ENCODE measurements at places on chromosomes 2 and 18. TPM values are rescaled to one million over a fixed set of nuclear protein-coding genes. Genes with fewer than 3 reads are reported as not detected.

The GKN1 gene
- not detected for total RNA-seq

The ANO7 gene
- total RNA-seq = 2.2 TPM

The CDKL4 gene
- 0.86 TPM for total RNA-seq

The RUFY4 gene
- total RNA-seq = not detected

The SANBR gene
- 9.1 TPM for total RNA-seq

DNA sequence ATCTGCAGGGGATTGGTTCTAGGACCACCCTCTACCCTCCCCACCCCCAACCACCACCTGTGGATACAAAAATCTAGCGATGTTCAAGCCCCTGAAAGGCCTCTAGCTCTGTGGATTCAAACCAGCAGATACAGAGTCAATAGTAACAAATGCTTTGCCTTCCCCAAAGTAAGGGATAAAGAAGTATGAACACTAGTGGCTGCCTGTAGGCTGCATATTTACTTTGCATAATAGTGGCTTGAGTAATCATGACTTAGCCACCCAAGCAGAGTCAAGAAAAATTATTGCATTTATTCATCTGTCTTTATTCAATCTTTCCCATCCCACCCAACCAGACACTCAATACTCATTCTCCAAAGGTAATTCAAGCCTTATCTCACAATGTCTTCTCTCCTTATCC, 43.8 kb downstream of the SOCS6 start:
- no peak overlapping the region for H3K4me3 ChIP-seq
- no peak overlapping the region for H3K27ac ChIP-seq
- H3K4me1 ChIP-seq = peaks cover 43% of the 10 kb centered on the region
- no peaks in the 10 kb centered on the region for H3K27me3 ChIP-seq
- H3K36me3 ChIP-seq = no peaks in the 10 kb centered on the region
- no peak for DNase-seq

DNA sequence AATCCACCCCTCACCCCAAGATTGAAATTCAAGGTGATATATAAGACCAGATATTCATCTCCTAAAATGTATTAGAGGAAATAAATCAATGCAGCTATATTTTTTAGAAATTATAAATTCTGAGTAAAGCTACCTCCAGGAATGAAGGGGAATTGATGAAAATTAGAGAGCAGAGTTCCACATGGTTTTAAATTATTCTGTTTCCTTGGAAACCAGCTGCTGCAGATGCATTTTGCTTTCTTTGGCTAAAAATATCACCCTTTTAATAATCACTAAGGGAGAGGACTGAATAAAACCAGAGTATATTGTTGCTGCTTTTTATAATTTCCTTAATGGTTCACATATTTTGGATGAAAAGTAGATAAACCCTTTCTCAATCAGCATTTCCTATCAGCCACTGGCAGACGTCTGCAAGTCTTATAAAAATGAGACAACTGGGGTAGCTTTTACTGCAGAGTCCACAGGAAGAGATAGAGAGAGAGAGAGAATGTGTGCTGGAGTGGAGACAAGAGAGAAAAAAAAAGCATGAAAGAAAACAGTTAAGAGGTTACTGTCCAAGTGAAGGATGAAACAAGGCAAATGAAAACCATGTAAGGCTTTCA, 2.0 kb downstream of the CSRNP3 start:
- no peak overlapping the region for H3K27ac ChIP-seq
- H3K27me3 ChIP-seq = no peaks in the 10 kb centered on the region
- no peak overlapping the region for H3K4me3 ChIP-seq
- H3K36me3 ChIP-seq = no peaks in the 10 kb centered on the region

DNA sequence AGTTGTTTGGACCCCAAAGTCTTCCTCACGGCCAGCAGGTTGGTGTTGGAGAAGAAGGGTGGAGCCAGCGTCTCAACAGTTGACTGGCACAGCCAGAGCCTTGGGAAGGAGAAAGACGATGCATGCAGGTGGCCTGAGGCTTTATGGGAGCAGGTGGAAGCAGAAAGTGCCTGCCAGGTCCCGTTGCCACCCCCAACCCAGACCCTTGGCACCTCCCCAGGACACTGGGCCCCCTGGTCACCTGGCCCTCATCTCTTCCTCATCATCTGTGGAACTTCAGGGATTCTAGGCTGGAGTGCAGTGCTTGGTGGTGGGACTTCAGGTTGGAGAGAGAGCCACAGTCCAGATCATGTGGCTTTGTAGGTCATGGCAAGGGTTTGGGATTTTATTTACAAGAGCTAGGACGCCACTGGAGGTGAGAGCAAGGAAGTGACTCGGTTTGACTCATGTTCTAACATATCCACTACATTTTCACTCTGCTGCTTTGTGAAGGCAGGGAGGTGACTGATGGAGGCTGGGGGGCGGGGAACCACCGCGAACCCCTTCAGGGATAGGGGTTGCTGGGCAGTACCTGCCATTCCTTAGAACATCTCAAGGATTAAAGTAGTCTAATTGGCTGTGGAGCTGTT, 62.5 kb upstream of the B3GNT7 start:
- no peak overlapping the region for H3K27ac ChIP-seq
- H3K36me3 ChIP-seq = no peaks in the 10 kb centered on the region
- H3K4me3 ChIP-seq = no peak overlapping the region
- H3K4me1 ChIP-seq = no peaks in the 10 kb centered on the region
- DNase-seq = no peak

- no peaks in the 10 kb centered on the region for H3K27me3 ChIP-seq
- DNase-seq = no peak
- H3K4me1 ChIP-seq = no peaks in the 10 kb centered on the region
These were observed 166.8 kb downstream of the TPGS2 start for GRCh38 chr18:36661999-36662398.

- H3K4me1 ChIP-seq = peaks cover 10% of the 10 kb centered on the region
- no peaks in the 10 kb centered on the region for H3K27me3 ChIP-seq
- no peaks in the 10 kb centered on the region for H3K36me3 ChIP-seq
- H3K27ac ChIP-seq = no peak overlapping the region
- no peak for DNase-seq
These were observed 39.4 kb downstream of the CSRNP3 start for GRCh38 chr2:165508927-165509326.

DNA sequence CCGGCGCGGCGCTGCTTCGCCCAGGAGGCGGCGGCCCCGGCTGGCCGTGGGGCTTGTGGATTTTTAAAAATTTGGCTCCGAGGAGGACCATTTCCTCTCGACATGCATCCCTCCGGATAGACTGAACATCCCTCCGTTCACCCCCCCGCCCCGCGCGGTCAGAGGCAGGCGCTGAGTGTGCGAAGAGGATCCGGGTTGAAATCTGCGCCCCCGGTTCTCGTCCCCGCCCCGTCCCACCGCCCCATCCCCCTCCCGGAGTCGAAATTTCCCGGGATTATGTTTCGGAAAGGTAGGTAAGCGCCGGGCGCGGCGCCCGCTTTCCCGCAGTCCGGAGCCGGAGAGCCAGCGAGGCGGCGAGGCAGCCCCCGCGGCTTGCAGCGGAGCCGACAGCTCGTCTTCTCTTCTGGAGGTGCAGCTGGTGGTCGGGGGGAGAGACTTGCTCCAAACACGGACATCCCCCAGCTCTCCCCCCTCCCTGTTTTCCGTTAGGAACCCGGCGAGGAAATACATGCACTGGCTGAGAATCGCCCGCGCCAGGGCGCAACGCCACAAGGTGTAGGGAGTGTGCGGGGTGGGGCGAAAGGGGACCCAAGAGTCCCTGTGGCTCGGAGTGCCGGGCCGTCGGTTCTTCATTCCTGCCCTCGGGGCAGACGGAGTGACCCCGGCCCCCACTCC, at the start of gene PRKCE:
Gene PRKCE (plus strand): TSS at position 261 of the 675 bp plus-strand sequence.
- H3K4me3 ChIP-seq = peak within 1 kb of the TSS; percentile 61
- peak within 1 kb of the TSS; percentile 97 for H3K27ac ChIP-seq
- H3K27me3 ChIP-seq = no peaks in the 10 kb centered on the region
- DNase-seq = peak; percentile 68

DNA sequence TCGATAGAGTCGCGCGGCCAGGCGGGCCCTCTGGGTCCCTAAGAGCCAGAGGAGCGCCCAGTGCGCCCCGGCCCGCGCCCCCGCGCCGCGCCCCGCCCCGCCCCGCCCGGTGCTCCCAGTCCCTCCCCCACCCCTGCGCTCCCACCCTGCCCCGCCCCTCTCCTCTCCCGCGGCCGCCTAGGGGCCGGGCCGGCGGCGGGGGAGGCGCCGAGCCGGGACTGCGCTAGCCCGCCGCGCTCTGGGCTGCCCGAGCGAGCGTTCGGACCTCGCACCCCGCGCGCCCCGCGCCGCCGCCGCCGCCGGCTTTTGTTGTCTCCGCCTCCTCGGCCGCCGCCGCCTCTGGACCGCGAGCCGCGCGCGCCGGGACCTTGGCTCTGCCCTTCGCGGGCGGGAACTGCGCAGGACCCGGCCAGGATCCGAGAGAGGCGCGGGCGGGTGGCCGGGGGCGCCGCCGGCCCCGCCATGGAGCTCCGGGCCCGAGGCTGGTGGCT, at the start of gene GPC1:
Gene GPC1 (plus strand): TSS at position 207 of the 491 bp plus-strand sequence. CDS start 256 bp downstream, at position 463.
- peaks cover 27% of the 10 kb centered on the region for H3K27me3 ChIP-seq
- H3K27ac ChIP-seq = peak within 1 kb of the TSS; percentile 96
- no peaks in the 10 kb centered on the region for H3K36me3 ChIP-seq
- peak; percentile 78 for DNase-seq
- peaks cover 9% of the 10 kb centered on the region for H3K4me1 ChIP-seq

DNA sequence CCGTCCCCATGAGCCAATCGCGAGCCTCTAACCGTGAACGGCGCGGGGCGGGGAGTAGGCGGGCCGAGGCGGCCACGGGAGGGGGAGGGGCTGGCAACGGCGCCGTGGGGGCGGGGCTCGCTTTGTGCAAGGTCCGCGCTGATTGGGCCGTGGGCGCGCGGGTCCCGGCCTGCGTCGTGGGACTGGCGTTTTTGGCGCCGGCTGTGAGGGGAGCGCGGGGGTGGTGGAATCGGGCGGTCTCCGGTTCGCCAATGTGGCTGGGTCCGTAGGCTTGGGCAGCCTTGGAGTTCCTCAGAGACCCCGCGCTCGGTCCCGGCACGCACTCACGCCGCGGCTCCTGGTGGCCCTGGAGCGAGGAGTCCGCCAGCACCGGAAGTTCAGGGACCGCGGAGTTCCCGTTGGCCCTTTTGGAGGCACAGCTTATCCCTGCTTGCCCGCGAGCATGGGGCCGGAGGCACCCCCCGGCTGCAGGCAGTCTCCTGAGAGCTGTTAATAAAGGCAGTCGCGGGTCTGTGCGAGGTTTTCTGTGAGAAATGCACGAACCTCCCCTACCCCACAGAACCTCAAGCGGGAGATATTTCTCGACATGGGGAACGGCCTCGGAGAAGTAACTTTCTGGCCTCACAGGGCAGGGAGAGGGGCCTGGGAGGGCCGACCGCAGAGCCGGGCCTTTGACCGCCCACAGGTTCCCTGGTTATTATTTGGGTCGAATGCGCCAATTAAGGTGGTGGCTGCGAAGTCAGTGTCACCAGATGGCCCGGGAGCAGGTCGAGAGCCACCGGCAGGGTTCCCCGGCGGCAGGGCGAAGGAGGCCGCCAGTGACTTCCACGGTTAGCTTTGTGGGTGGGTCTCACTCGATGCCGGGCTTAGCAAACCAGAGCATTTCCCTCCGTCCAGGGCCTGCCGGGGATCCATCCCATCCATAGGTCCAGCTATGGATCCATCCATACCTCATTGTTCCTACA, 574 bp upstream of the NCL start:
- peak overlapping the region; percentile 95 for H3K27ac ChIP-seq
- H3K4me3 ChIP-seq = peak overlapping the region; percentile 71
- DNase-seq = peak; percentile 98

Data from heart right ventricle (tissue), 16 donors.